ENCODE measurements at places on chromosomes 6 and 20.

DNA sequence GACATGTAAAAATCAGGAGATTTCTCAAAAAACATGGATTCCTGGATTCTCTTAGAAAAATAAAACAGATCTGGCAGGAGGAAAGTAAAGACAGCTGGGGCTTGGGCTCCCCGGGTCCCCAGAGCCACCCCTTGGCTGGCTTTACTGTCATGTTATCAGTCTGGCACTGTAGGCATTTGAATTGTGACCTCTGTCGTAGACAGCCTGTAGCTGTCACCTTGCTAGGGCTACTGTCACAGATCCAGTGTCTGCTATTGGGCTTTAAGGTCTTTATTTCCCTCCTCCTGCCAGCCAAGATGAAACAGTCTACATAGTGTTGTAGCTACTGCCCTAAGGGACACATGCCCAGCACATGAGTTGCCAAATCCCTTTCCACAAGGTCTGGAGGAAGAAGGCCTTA lies 37.5 kb downstream of the ABRACL start:
- DNase-seq = no peak

DNA sequence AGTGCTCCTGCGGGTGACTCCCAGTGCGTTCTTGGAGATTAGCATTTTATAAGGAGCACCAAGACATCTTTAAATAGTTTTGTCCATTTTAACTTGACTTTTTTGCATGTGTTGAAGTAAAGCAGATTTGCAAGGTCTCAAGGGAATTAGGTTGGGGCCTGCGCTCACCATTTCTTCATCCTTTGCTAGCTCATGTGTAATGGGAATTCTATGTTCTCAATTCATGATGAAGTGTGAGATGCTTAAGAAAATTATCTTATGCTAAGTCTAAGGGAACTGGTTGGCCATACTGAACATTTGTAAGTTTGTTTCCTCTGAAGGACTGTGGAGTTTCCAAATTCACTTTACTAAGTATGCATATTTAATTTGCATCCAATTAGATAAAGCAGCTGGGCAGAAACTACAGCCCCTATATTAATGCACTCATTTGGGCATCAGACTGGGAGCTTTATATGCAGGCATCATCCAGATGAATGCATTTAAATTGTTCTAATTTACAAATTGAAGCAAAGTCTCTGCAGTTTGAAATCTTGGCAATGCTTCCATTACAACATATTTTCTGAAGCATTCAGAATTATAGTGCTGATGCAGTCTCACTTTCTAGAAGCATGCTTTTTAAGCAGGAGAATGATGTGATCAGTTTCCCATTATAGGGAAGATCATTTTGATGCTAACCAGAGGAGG lies 108.3 kb upstream of the AKAP12 start:
- DNase-seq = no peak

DNA sequence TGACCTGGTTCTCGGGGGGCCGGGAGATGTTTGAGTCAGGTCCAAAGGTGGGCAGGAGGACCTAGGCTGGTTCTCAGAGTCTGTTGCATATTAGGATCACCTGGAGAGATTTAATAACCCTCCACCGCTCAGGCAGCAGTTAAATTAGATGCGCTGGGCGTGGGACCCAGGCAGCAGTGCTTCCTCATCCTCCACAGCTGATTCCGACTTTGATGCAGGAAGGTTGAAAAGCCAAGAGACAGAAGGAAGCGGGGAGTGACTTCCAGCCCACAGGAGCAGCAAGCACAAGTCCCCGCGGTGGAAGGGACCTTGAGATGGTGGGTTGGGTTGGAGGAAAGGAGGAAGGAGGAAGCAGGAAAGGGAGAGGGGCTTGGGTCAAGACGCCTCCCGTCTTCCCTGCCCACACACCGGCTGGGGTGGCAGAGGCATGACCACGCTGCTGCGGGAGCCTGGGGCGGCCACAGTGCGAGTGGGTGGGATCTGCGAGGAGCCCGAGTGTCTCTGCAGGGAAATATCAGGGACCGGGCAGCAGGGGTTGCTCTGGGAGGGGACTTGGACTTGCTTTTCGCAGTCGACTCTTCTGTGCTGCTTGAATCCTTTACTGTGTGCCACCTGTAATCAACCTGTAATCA lies 146.0 kb downstream of the PHACTR3 start:
- DNase-seq = no peak

GRCh38 chr6:80249897-80250296 lies 143.4 kb downstream of the BCKDHB start:
- DNase-seq = no peak

- DNase-seq = no peak
Measured at GRCh38 chr6:1082285-1082935, 229.5 kb upstream of the FOXQ1 start.

DNA sequence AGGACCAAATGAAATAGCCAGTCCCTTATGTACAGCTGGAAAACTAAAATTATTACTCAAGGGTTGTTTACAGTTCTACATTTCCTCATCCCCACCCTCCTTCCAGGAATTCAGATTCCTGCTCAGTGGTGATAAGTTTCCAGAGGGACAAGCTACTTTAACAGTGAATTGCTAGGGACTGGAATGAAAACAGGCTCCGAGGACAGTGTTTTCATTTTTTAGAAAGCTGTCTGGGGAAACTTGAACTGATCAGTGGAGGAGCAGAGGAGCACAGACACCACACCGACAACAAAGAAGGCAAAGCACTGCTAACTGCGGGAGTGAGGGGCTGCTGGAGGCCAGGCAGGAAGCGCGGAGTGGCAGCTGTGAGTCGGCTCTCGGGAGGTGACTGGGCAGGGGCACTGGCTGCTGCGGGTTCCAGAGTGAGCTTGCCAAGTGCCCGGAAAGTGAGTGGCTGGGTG lies 322.2 kb downstream of the ESR1 start:
- DNase-seq = no peak

DNA sequence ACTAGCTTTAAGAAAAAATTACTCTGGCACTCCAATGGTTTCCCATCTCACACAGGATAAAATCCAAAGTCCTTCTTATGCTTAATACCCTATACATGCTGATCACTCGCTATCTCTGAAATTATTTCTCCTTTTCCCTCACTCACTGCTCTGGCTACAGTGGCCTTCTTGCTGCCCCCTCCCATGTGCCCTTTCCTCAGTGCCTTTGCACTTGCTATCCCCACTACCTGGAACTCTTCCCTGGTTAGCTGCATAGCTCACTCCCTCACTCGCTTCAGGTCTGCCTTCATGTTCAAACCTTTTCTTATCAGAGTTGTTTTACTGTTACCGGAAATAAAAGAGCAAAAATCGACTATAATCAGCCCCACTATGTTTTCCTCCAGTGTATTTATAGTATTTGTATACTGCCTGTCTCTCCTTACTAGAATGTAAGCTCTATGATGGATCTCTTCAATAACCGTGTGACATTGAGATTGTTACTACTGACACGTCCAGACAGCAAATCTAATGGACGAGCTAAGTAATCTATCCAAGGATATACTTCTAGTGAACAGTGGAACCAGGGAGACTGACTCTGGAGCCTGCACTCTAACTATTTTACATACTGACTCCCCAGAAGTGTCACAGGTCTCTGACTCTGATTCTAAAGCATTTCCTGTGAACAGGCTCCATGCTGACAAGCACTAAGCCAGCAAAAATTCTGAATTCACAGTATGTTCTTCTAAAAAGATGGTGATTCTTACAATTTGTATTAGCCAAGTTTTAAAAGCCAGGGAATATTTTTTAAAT lies 25.1 kb downstream of the FKBP5 start:
- DNase-seq = no peak

DNA sequence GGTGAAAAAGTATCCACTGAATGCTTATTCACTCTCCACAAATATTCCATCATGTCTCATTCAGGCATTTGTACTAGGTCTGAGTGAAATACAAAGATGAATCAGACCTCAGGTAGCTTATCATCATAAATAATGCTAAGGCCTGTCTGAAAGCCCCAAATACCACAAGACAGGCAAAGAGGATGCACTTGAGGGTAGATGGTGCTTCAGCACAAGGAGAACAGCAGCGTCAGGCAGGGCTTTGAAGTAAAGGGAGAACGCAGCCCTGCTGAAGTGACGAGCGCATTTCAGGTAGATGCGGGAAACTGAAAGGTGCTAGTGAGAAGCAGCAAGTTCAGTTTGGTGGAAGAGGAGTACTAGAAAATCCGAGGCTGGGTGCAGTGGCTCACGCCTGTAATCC lies 38.7 kb downstream of the MAP3K5 start:
- DNase-seq = peak; percentile 63

- DNase-seq = peak; percentile 12
Measured at GRCh38 chr6:82248273-82248735, 760 bp upstream of the IBTK start.

DNA sequence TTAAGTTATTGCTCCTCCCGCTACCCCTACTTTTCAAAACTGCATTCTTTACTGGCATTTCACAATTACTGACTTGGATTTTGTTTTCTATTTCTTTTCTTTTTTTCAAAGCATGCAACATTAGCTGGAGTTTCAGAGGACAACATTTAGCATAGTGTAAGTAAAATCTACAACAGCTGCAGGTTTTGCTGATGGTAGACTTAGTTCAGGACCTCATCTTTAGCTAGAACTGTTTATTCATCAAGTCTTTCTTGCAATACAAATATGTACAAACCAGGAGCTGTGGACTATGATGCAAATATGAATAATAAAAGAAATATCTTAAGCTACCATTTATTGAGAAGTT lies 728 bp upstream of the CEP162 start:
- no peak for DNase-seq

DNA sequence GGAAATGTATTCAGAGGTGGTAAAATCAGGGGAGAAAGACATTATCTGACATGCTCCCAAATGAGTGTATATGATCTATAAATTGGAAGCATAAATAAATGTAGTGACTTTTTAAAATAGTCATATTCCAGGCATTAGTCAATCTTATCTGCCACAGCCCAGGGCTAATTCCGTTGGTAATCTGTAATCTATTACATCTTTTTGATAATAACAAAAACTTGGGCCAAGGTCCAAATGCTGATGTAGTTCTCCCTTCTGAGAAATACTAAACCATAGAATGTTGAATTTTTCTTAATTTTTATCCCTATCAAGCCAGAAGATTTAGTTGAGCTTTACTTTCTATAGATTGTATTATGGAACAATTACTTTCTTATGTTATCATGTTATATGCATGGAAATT lies 1279.8 kb downstream of the EPHA7 start:
- no peak for DNase-seq

- no peak for DNase-seq
Measured at GRCh38 chr20:17987988-17988387, 19.2 kb downstream of the MGME1 start.

DNA sequence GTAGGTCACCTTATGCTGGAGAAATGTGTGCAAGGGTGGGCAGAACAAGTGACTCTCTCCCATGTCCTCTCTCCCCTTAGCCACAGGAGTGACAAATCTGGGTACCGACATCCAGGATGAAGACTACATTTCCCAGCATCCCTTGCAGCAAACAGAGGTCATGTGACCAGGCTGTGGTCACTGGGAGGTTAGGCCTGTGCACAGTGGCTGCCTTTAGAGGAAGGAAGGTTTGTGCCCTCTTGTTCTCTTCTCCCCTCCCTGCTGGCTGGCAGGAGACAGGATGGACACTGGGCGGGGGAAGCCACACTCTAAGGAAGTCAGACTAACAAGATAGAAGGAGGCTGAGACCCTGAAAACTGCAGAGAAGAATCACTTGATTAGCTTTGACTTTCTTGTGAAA lies 360.2 kb downstream of the PREX1 start:
- DNase-seq = peak; percentile 20

DNA sequence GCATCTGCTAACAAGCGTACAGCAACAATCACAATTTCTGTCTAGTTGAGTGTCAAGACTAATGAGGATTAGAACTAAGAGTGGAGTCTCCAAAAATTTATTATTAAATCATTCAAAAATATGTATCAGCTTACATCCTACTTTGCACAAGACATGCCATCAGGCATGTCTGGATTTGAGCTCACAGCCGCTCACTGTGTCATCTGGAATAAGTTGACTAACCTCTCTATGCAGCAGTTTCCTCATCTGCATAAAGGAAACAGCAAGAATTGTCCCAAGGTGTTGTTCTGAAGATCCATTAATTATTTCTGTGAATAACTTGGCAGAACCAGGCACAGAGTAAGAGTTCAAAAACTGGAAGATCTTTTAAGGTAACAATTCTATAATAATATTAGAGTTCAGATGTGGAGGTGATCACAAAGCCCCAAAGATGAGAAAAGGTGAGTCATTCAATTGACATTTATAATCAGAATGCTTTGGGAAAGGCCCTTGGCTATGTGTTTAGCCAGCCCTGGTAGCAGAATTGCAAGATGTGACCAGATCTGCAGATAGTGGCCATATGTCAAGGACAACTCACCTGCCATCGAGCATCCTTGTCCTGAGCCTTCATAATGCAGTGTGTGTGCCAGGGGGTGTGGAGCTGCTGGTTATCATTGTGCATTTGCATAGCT lies 264.0 kb downstream of the FOXA2 start:
- no peak for DNase-seq

DNA sequence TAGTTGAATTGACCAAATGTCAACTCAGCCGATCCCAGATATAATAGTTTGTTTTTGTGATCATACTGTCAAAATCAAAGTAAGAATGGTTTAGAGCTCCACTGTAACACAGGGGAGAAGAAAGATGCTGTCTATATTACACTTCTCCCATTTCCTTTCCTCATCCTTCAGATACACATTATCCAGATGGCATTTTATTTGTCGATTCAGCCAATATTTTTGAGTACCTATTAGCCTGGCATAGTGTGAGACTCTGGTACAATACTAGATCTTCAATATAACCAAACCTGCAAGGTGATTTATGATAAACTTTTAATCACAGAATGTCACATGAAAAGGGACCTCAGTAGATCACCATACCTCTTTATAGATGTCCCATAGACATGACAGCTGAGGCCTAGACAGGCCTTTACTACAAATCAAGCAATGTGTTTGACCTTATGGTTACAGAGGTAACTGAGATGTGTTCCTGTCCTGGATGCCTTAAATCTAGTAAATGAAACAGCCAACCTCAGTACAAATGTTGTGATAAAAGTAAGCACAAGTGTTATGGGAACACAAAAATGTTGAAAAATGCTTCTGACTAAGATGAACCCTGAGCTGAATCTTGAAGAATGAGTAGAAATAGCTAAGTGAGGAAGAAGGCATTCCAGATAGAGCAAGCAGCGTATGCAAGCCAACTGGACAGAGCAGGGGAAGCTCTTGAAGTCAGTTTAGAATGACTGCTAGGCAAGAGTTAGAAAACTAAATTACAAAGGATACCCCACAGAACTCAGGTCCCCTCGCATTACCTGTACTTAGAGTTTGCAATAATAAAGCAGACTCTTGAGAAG lies 1.9 kb downstream of the FBXO9 start:
- DNase-seq = no peak

DNA sequence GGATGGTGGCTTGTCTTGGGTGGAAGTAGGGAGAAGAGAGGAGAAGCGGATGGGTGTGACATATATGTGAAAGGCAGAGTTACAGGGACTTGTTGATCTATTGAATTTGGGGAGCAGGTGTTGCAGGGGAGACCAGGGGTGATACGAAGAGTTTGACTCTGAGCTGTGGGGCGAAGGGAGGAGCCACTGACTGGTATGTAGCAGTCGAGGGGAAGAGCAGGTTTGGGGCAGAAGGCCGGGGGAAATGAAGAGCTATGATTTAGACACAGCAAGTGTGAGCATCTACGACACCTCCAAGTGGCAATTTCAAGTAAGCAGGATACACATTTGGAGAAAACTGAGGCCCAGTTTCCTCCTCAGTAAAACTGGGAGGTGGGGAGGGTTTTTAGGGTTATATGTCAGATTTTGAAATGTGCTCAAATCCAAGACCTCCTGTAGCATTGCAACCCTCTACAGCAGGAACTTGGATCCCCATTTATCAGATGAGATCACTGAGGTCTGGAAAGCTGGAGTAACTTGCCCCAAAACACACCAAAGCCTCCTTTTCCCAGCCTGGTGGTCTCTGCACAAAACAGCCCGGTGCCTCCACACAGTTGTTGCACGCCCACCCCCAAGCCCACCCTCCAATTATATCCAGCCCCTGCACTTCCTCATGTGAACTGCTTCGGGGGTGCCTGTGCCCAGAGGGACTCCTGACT lies 137.8 kb downstream of the PREX1 start:
- DNase-seq = no peak
